ENCODE measurements at places on chromosomes 7 and 10. TPM values are rescaled to one million over a fixed set of nuclear protein-coding genes. Genes with fewer than 3 reads are reported as not detected.
A peak's percentile ranks its signal among the peaks of the same experiment; 100 is the strongest.

CCDC136 gene
- total RNA-seq: 12.1 TPM

ABCB1 gene
- 0.77 TPM for total RNA-seq

SLC25A28 gene
- 30.7 TPM for total RNA-seq

ADK gene
- total RNA-seq: 18.2 TPM

BHLHA15 gene
- total RNA-seq: 0.33 TPM

ACTR1A gene
- total RNA-seq: 128 TPM

HOXA10 gene
- 0.17 TPM for total RNA-seq

EN2 gene
- not detected for total RNA-seq

GPR85 gene
- total RNA-seq: 9.2 TPM

ZNF282 gene
- 16.7 TPM for total RNA-seq

DNA sequence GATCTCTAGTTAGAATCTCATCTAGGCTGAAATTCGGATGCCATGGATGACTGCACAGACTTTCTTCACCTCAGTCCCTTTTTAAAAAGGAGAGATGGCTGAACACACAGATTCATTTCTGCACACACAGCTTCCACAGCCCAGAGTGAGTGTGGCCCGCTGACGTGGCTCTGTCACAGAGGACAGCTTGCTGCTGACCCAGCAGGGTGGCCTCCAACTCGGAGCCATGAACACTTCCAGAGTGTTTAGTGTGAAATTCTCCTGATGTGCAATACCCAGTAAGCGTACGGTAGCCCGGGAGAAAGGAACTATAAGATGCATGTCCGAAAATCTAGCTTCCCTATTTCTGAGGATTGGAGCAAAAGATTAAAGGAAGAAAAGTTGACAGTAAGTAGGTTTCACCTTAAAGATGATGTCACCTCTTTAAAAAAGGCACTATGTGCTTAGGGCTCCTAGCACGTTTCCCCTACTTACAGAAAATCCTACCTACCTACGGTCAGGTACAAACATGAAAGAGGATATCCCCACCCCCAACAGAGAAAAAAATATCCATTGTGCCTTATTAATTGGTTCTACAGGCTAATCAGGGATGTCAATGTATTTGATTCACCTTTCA, 162.2 kb downstream of the RAPGEF5 start:
- no peak for DNase-seq

- DNase-seq: no peak
Measured at GRCh38 chr7:130989101-130989795, 255.2 kb upstream of the KLF14 start.

DNA sequence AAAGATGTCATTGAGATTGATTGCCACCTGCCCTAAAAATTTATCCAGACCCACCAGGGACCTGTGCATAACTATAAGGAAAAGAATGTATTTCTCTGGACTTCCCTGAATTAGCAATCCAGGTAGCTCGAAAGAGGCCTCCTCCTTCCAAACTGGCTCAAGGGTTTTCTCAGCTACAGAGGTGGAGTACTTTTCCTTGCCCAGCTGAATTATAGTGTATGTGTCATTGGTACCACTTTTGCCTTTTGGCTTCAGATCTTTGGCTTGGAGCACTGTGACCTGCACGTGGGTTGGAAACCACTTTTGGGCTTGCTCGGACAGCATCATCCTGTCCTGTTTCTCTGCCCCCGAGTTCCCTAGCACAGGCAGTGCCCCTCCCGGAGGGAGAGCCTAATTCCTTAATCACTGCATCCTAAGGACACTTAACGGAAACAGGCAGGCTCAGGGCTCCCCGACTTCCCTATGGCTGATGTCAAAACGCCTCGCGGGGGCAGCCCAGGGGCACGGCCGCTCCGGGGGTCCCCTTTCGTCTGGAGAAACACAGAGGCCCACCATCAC, 825 bp downstream of the RAB11FIP2 start:
- DNase-seq: peak; percentile 45

DNA sequence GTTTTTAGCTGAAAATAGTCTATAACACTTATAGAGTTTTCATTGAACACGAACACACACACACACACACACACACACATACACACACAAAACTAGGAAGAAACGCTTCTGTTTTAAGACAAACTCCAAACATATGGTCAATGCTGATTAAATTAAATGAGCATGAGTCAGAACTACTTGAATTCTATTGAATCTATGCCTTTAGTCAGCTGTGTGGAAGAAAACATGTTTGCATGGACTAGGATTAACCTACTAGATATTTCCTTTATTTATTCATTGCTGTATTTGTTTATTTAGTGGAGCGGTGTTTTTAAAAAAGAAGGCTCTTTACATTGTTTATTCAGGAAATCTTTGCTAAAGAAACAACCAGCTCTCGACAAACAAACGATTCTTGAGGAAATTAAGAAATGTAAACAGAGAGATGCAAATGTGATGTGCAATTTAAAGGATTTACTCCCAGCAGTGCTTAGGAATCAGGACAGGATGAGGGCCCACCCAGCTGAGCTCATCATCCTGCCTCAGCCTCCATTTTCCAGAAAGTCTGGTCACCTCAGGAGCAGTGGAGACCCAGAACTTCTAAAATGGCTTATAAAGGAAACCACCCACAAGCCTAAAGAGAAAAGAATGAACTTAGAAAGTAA, 83.2 kb downstream of the PDE1C start:
- peak; percentile 48 for DNase-seq

DNA sequence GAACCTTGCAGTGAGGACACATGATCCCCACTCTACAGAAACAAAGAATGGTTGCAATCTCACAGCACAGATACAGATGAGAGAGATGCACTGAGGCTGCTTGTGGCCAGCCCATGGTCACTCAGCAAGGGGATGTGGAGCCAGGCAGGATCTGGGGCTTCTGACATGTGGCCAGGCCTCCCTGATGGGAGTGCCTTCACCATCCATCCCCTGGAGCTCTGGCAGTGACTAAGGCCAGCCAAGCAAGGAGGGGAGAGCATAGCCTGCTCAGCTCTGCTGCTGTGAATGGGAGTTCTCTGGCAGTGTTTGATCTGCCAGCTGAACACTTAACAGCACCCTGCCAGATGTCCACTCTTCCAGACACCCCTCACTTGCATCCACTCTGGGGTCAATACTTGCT, 19.8 kb downstream of the C10orf71 start:
- no peak for DNase-seq

- DNase-seq: no peak
Measured at GRCh38 chr7:2516194-2516555, 3.4 kb upstream of the LFNG start.

DNA sequence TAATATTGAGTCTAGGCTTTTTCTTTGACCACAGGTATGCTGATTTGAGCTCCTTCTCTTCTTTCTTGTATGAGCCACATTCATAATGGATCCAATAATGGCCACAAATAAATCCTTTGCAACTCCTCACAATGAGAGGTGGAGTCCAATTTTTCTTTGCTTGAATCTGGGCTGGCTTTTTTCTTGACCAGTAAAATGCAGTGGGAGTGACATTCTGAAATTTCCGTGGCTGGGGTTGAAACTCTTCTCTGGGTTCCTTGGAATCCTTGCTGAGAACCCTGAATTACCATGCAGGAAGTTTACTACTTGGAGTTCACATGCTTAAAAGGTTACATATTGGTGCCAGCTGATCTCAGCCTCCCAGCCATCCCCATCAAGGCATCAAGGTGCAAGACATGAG, 22.4 kb upstream of the FAM180A start:
- DNase-seq: no peak

DNA sequence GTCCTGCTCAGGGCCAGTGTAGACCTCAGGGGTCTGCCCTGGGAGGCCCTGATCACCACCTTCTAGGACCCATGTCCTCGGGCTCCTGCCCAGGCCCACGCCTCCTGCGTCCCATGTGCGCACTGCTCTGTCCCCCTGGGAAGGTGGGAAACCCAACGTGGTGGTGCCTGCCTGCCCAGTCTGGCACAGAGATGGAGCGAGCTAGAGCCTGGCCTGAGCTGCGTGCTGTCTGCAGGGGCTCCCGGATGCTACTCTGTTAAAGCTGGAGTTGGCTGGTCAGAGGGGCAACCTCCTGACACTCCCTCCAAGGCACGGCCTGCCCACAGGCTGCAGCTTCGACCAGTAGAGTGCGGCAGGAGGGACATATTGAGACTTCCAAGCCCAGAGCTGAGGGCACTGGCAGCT, 171.7 kb downstream of the DNAJB6 start:
- no peak for DNase-seq

GRCh38 chr7:8261711-8262695, at the start of gene ICA1:
Gene ICA1, minus strand, starts transcription at chr7:8262167. Its CDS starts 26,241 bp downstream, at chr7:8235926.
- DNase-seq: peak; percentile 41

DNA sequence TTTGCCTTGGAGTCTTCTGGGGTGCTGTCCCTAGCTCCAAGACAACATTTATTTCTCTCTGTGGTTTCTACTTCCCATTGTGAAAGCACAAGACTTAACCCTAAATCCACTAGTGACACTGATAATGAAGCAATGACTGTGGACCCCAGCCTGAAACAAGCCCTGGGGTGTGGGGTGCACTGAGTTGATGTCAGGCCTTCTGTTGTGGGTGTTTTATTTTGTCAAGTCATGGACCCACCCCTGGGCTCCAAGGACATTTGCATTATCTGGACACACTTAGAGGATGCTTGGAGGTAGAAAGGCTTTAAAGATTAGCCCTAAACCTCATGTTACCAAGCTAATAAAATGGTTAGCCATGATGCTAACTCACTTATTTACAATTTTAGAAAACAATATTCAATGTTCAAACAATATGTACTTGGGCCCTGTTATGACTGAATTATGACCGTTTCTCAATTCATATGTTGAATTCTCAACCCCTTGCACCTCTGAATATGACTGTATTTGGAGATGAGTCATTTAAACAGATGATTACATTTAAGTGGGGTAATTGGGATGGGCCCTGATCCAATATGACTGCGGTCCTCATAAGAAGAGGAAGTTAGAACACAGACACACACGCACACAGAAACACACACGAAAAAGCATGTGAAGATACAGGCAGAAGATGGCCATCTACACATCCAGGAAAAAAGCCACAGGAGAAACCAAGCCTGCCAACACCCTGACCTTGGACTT, 137.2 kb upstream of the IGFBP3 start:
- peak; percentile 67 for DNase-seq

GRCh38 chr10:80870282-80870681, 332.6 kb downstream of the SH2D4B start:
- DNase-seq: no peak

- no peak for DNase-seq
Measured at GRCh38 chr7:130970196-130970595, 236.2 kb upstream of the KLF14 start.

GRCh38 chr10:97760461-97761257, 11.1 kb downstream of the SFRP5 start:
- no peak for DNase-seq

DNA sequence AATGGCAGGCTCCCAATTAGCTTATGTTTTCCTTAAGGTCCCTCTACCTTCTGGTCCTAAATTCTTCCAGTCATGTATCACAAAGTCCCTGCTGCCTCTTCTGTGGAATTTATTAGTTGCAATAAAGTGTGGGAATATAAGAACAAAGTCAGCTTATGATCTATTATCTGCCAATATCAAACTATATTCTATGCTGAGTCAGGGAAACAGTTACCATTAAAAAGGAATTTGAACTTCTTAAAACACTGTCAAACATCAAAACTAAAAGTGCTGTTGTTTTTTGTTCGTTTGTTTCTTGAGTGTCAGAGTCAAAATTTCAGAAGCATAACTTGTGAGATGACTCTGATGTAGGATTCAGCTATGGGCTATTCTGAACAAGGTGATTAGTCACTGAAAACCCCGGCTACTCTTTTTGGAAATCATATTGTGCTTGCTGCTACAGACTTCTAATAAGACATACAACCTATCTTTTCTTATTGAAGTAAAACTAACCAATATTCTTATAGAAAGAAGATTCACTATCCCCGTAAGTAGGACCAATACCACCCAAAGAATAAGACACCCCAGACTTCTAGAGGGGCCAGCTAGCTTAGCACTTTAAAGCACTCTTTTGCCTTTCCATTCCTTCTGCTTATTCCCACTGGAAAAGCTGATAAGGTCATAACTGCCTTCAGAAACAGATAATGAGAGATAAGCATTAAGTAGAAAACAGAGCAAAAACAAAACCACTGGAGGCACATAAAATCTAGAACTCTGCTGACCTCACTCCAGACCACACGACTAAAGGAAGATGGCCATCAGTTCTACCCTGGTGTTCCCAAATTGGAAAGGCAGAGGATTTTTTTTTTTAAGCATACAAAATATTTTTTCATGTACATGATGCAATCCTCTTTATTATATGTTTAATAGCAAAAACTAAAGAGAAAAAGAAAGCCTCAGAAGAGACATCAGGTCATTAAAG, 370.6 kb downstream of the PARD3 start:
- no peak for DNase-seq

DNA sequence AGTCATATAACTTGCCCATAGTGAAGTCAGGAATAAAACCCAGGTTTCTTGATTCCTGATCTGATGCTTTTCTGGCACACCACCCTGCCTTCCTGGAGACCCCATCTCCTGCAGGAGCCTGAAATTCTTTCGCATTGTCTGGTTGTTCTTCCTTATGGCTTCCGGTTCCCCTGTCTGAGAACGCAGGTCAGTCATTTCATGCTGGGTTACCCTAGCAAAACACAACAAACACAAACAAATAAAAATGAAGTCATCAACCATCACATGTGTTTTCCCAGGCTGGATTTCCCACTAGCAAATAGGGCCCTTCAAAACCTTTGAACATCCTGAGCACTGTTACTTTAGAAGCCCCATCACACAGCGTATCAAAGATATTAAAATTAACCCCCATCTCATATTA, 569.6 kb downstream of the LRMDA start:
- DNase-seq: no peak

DNA sequence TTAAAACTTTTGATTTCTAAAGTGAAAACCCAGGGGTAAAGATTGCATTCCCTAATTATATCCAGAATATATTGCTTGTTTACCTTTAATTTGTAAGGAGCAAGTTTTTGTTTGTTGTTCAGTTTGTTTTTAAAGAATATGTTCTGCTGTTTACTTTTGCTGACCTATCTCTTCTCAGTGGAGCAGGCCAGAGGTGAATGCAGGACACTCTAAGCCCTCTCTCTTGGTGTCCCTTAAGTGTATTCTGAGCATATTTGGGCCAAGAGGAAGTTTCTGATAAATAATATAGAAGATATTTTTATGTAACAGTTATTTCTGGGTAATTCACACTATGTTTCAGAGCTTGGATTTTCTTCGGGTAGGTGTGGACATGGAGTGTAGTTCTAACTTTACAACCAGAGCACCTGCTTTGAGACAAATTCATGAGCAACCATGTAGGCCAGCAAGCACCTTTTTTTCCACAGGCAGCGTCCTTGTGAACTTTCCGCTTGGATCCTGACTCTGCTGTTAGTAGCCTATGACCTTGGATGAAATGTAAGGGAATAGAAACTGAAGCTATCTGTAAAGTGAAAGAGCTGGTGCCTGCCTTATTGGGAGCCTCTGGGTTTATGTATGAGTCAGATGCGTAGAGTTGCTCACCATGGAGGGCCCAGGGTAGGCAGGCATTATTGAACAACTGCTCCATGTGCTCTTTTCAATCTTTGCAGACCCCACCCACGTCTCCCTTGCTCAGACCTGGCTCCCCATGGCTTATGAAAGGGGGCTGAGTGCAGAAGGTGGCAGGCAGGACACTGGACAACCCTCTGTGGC, 16.1 kb downstream of the OGDH start:
- DNase-seq: peak; percentile 13

GRCh38 chr10:49579621-49580020, 30.5 kb upstream of the SLC18A3 start:
- no peak for DNase-seq
